ELF-1 (cell line): ENCODE measurements at places on chromosomes 12 and 14.

DNA sequence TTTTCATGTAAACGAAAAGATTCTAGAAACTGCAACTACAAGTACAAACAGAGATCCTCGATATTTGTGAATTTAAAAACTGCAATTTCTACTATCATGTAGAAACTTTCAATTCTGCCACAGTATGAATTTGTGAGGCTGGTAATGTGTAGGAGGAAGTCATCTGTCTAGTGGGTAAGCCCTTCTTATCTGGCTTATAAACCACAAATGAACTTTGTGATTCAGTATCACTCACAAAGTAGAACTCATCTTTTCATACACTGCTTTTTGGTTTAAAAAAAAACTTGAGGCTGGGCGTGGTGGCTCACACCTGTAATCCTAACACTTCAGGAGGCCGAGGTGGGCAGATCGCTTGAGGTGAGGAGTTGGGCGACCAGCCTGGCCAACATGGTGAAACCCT lies 20.7 kb downstream of the GTF2A1 start:
- no peak for DNase-seq

- DNase-seq, result no peak
Observed at GRCh38 chr14:69710378-69710777, 56.6 kb upstream of the SRSF5 start.

DNA sequence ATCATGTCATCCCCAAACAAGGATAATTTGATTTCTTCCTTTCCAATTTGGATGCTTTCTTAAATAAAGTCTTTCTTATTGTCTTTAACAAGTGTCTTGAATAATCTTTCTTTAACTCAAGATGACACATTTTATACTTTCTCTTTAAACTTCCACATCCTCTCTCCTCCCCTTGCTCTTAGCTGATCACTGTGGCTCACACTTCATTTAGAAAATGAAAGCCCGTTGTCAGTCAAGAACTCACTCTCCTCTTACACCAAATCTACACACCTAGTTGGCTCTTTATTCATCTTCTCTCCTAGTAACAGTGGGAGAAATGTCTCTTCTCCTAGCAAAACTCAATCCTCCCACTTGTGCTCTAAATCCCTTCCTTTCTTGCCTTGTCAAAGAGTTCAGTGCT lies 10.4 kb upstream of the RMST start:
- DNase-seq, result no peak

- DNase-seq, result peak; percentile 79
Observed at GRCh38 chr14:78637908-78638475, 467.8 kb downstream of the NRXN3 start.

DNA sequence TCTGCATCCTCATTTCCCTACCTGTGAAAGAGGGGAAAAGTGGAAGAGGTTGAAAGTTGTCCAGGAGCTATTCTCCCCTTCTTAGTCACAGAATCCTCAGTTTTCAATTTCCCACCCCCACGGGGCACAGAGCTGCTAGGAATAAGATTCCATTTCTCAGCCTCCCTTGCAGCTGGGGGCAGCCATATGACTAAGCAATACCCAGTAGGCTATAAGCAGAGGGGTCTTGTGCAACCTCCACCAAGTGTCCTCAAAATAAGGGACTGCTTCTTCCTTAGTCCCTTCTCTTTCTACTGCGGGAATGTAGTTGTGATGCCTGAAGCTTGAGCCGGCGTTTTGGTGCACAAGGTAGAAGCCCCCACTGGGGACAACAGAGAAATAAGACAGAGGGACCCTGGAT lies 40.9 kb downstream of the VWF start:
- no peak for DNase-seq

DNA sequence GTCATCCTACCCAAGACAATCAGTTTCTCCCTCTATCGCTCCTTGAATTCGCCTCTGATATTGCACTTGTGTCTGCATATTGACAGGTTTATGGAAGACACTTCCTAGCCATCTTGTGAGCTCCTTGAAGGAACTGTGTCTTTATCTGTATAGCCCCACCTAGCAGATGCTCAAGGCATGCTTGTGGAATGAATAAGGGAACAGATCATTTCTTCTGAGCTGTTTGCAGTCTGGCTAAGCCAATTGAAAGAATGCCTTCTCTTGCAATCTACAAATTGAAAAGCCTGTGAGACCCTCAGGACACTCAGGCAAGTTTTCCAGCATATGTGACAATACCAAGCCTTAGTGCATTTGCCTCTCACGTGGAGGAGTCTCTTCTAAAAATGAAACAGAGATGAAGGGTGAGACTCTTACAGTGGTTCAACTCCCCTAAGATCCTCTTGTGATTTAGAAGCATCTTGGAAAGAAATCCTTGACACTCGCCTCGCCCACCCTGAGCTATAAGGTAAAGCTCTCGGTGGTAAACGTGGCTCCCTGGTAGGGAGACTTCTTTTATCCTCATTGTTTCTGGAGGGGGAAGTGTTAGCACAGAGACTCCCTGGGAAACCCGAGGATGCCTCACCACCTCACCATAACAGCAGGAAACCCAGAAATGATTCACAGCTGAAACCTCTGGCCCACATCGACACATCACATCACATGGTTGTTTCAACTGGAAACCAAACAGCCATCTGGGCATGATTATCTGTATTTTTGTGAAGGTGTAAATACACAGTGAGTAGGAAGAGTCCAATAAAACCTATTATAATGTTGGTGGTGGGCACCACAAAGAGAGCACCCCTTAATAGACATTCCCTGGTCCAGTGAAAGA lies 112.3 kb upstream of the BCL2L14 start:
- DNase-seq, result no peak

DNA sequence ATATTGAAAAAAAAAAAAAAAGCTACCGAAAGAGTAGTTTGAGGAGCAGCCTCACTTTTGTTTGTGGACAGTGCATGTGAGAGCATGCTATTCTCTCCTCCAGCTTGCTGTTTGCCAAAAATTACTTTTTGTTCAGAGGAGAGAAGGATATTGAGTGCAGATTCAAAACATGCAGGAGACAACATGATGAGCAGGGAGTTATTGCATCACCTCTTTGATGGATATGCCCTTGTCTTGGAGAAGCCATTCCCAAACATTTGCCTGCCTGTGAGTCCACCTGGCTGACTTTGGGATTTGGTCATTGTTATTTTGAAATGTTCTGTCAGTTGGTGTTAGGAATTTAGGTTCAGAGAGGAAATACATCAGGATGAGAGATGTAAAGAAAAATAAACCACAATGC lies 2.4 kb downstream of the C12orf75 start:
- DNase-seq, result no peak

DNA sequence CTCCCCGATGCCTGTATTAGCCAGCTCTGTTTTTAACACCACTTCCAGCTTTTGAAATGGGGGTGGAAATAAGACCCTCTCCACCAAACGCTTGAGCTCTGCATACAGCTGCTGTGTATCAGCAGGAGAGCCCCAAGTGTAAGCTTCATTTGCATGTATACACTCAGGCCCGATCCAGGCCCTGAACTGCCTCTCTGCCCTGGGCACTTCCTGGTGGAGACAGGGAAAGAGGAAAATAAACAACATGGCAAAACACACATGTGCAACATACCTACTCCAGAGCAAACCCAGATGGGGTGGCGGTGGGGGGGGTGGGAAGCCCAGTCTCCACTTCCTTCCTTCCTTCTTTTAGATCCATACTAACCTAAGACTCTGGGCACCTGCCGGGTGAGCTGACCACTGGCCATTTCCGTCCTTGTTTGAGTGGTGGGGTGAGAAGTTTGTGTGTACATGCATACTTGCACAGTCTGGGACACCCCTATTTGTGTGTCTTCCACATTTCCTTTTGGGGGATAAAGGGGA lies 55.3 kb downstream of the RBM19 start:
- DNase-seq, result no peak

DNA sequence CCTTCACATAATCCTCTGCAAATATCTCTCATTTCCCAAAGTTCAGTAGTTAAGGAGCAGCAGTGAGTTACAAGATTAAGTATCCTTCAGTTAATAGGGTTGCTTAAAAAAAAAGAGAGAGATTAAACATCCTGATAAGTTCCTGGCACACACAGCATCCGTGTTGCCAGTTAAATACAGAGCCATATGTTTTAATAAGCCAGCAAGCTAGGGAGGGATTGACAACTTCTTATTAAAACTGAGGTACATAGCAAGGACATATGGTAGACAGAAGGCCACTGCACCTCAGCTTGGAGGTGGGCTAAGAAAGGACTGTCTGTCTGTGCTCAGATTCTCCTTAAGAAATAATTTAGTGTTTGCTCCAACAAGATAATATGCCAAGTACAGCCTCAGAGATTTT lies 9.6 kb upstream of the TMEM30B start:
- DNase-seq, result no peak

- DNase-seq, result no peak
Observed at GRCh38 chr12:10453156-10453555, at the start of gene KLRC1. TSS of gene KLRC1 (minus strand) at chr12:10453377. CDS start at chr12:10451156, 2,221 bp downstream.

GRCh38 chr14:91246051-91246852 lies 1.7 kb upstream of the GPR68 start:
- DNase-seq, result no peak

GRCh38 chr12:9701380-9702154 lies 31.3 kb downstream of the CLECL1 start:
- DNase-seq, result no peak

- DNase-seq, result no peak
Observed at GRCh38 chr12:2855546-2855945, 1.3 kb downstream of the TEX52 start.

DNA sequence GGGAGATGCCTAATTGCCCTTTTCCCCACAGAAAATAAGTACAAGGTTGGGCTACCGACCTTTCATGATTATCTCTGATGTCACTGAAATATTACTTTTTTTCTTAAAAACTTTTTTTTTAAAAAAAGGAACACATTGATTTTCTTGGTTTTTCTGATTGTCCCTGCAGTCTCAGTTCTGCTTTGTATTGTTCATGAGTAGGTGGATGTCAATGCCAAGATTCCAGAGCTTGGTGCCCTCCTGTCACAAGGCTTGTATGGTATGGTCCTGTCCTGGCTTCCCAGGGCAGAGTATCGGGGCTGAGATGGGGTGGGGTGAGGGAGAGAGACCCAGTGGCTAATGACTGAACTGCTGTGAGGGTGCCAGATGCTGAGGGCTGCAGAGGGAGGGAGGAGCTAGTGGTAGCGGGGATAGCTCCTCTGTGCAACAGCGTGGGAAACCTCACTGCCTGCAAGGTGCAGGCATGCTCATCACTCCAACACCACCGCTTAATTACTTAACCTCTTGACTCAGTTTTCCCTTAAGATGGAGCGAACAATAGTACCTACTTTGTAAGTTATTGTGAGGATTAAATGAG lies 4.4 kb upstream of the CTDSP2 start:
- no peak for DNase-seq

DNA sequence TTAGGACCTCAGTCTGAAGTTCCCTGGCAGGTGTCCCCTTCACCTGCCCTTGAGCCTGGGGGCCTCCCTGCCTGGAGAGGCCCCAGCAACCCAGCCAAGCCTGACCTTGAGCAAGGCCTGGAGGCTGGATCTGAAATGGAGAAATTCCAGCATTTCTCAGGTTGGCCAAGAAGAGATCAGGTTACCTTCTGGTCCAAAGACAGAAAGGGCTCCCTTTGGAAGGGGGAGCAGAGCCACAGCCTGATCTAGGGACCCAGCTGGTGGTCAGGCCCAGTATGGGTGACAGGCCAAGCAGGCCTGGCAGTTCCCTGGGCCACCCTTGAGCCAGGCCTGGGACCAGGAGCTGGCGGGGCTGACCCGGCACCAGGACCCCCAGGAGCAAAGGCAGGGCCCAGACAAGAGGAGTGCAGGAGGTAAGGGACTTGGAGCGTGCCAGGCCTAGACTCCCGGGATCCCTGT lies 82.8 kb downstream of the TNFAIP2 start:
- no peak for DNase-seq

- DNase-seq, result no peak
Observed at GRCh38 chr12:1533205-1533601, 61.2 kb downstream of the FBXL14 start.

DNA sequence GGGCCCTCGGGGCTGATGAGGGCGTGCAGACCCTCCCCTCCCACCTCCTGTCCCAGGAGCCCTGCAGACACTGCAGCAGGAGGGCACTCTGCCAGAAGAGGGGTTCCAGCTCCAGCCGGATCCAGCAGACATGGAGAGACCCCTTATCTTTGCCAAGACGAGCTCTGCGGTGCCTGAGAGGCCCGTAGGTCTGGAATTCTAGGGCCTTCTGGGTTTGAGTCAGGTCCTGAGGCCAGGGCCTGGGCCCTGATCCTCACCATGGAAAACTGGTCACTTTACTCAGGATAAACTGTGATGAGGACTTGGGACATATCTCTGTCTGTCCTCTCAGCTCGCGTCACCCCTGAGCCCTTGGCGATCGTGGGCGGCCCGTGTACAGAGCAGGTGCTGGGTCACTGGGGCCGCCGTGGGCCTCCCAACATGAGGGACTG lies 13.8 kb downstream of the MEG3 start:
- DNase-seq, result no peak

DNA sequence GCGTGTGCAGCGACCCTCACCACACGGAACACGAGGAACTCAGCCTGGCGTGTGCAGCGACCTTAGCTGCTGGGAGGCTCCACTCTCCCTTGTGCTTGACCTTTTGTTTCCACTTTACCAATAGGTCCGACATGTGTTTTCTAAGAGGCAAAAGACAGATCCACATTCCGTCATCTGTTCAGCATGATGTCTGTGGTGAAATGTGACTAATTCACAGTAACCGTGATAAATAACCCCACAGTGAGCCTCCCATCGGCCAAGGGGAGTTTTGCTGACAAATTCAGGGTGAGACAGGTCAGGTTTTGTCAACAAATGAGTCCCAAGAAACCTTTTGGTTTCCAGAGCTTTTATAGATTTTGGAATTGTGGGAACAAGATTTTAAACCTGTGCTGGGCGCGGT lies 55.9 kb downstream of the MOK start:
- no peak for DNase-seq

DNA sequence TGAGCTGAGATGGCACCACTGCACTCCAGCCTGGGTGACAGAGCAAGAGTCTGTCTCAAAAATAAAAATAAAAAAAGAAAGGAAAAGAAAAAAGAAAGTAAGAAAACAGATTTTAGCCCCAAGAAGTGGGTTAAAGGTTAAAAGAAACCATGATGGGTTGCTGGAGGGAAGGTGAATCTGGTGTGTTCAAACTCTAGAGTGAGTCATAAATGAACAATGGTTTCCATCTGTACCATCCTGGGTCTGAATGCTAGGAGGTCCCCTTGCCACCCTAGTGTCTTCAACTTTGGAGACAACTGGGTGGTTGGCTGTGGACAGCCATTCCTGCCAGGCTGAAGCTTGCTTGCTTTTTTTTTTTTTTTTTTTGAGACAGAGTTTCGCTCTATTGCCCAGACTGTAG lies 1.6 kb upstream of the RPS26 start:
- DNase-seq, result no peak

DNA sequence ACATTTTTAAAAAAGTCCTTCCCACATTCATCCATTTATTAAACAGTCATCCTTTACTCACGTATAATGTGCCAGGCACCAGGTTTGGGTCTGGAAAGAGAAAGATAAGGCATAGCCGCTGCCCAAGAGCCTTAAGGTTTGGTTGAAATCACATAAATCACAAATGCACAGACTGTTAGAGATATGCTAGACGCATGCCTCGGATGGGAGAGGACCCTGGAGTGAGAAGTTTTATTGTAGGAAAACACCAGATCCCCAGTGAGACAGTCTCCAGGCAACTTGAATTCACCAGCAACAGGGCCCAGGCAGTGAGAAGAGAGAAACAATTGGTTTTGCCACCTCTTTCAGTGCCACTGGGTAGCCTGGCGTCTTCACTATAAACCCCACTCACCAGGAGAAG lies 305.9 kb upstream of the AMIGO2 start:
- no peak for DNase-seq

GRCh38 chr14:69268223-69268622 lies 8.3 kb downstream of the GALNT16 start:
- no peak for DNase-seq

- DNase-seq, result no peak
Observed at GRCh38 chr14:30252783-30253674, 305.9 kb upstream of the G2E3 start.

GRCh38 chr14:104224131-104224505 lies 85.7 kb downstream of the KIF26A start:
- peak; percentile 49 for DNase-seq
